ENCODE measurements at places on chromosomes 5 and 9.

DNA sequence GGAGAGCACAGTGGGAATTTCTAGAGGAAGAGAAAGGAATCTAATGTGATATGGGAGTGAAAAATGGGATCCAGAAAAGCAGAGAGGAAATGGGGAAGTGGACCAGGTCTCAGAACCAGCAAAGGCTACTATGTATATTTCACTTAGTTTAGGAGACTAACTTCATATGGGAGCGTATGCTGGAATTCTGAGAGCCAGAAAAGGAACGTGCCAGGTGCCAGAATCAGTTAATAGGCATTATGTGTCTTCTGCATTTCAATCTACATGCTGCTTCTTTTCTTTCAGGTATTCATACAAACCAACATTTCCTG lies 28.5 kb upstream of the IFNA14 start:
- DNase-seq, result no peak

- DNase-seq, result no peak
These were observed 593 bp upstream of the ZBTB43 start for GRCh38 chr9:126804198-126804695.

DNA sequence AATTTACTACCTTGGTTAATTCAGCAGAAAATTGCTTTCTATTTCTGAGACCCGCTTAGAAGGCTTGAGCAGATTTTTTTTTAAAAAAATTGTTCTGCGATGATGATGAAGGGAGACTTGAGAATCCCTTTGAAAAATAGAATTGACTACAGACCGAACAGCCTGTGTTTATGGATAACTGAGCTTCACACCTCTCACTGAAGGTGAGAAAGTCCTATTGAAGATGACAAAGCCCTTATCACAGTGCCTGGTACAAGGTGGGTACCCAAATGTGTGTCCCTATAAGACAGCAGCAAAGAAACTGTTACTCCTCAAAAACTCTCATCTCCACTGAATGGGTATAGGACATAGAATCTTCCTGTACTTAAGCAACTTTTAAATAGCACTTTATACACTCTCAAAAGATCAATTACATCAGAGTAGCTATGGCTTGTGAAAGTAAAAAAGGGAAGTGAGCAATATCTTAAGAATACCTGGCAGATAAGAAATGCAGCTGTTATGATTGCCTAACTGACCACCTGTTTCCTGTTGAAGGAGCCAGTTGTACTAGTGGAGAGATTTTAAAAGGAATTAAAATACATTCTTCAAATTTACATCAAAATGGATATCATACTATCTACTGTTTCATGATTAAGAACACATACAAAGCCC lies 419.7 kb downstream of the CHSY3 start:
- DNase-seq, result no peak

- no peak for DNase-seq
These were observed 3.1 kb downstream of the CXXC5 start for GRCh38 chr5:139651043-139651834.

- no peak for DNase-seq
These were observed 160.6 kb downstream of the TAF11L14 start for GRCh38 chr5:17794815-17795214.

DNA sequence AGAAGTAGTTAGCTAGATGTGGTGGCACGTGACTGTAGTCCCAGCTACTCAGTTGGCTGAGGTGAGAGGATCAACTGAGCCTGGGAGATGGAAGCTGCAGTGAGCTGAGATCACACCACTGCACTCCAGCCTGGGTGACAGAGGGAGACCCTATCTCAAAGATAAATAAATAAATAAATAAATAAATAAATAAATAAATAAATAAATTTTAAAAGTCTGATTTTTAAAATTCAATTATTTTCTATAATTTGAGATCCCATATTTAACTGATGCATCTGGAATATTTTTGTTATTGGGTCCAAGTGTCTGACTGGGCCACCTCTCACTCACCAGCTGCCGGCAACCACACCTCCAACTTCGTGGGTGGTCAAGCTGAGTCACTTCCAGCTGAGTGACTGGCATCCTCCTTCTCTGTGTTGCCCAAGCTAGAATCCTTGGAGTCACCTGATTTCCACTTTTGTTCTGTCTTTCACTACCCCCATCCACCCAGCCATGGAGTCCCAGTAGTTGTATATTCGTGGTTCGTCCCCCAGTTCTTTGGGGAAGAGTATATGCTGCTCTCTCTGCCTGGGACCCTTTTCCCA lies 70.9 kb downstream of the EGFLAM start:
- DNase-seq, result no peak

DNA sequence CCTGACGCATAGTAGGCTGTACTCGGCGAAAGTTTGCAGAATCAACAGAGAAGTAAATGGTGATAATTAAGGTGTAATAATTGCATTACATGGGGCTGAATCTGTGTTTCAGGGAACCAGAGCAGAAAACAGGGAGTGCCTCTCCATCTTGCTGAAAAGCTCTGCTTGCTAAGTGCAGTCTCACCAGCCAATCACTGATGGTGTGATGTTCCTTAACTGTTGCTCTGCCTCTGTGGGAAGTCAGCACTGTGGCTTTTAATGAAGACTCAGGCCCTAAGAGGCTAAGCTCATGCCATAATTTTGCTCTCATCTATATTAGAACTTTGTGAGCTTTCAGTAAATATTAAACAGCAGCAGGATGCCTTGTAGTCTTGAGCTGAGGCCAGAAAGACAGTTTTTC lies 4.5 kb downstream of the PHF24 start:
- DNase-seq, result no peak

DNA sequence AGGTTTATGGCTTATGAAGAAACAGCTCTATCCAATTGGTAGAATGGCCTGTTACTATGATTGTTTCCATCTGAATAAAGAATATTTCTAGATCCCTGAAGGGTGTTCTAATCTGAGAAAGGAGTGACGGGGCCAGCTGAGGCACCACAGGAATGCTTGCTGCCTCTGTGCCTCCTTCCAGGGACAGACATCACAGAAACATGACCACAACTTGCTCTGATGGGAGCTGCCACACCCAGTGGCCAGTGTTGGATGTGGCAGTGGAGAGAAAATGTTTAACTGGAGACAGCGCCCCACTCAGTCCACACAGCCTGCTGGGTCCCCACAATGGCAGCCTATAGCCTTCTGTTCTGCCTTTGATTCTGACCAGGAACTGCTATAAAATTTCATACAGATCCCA lies 38.6 kb upstream of the TESK1 start:
- no peak for DNase-seq

- peak; percentile 64 for DNase-seq
These were observed 80.3 kb downstream of the RXRA start for GRCh38 chr9:134406366-134407120.

GRCh38 chr9:114084282-114085073 lies 6.4 kb upstream of the AMBP start:
- no peak for DNase-seq

DNA sequence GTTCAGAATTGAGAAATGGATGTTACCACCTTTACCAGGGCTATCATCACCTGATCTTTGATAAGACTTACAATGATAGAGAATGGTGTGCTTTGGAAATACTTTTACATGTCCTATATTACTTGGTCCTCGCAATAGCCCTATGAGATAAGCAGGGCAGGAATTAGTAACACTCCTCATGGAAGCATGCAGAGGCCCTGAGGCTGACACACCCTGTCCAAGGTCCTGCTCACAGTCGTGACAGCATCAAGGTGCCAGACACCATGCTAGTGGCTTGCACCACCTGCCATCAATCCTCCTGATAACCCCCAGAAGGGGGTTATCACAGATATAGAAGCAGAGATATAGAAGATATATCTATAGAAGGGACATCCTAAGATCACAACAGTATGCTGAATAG lies 216.8 kb upstream of the TBC1D2 start:
- DNase-seq, result no peak

GRCh38 chr5:10476878-10477277 lies 35.2 kb downstream of the ROPN1L start:
- no peak for DNase-seq

GRCh38 chr5:7871653-7872052 lies 2.7 kb downstream of the MTRR start:
- no peak for DNase-seq

- no peak for DNase-seq
These were observed 48.6 kb upstream of the SHB start for GRCh38 chr9:38117651-38118050.

GRCh38 chr9:7963026-7963425 lies 163.4 kb upstream of the DMAC1 start:
- DNase-seq, result no peak

- DNase-seq, result no peak
These were observed 458.6 kb downstream of the ZSWIM6 start for GRCh38 chr5:61790678-61791077.

DNA sequence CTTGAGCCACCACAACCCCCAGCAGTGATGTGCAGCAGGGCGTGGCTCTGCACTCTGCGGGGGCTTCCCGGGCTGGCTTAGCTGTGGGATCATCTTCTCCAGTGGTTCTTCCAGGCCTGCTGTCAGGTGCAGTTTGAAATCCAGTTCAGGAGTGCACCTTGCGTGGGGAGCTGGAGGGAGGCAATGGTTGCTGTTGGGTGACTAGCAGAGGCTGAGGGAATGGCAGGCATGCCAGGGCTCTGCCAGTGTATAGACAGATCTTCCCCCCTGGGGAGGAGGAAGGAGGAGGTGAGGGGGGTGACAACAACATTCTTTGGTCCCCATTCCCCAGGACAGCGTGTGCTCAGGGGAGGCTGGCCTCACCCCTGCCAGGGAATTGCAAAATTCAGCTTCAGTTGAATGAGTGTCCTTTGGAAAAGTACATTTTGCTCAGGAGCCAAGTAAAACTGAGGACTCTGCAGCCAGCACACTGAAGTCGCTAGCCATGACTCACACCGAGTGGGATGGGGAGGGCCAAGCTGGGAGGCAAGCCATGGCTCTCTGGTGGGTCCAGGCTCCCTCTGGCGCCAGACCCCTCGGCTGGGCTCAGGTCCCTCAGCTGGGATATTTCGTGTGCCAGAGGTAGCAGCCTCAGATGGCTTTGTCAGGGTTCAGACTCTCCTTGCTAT lies 35.0 kb downstream of the ERGIC1 start:
- peak; percentile 91 for DNase-seq

- no peak for DNase-seq
These were observed 61.1 kb upstream of the SAP30L start for GRCh38 chr5:154384480-154385235.

All from left cardiac atrium (tissue), 4 donors.